Midbrain (tissue), 1 donor: ENCODE measurements at places on chromosomes 3 and 15.
A peak's percentile ranks its signal among the peaks of the same experiment; 100 is the strongest.

- no peak for DNase-seq
These were observed 37.5 kb upstream of the ESYT3 start for GRCh38 chr3:138396752-138397410.

- DNase-seq: no peak
These were observed 71.3 kb downstream of the RASA2 start for GRCh38 chr3:141557961-141558706.

DNA sequence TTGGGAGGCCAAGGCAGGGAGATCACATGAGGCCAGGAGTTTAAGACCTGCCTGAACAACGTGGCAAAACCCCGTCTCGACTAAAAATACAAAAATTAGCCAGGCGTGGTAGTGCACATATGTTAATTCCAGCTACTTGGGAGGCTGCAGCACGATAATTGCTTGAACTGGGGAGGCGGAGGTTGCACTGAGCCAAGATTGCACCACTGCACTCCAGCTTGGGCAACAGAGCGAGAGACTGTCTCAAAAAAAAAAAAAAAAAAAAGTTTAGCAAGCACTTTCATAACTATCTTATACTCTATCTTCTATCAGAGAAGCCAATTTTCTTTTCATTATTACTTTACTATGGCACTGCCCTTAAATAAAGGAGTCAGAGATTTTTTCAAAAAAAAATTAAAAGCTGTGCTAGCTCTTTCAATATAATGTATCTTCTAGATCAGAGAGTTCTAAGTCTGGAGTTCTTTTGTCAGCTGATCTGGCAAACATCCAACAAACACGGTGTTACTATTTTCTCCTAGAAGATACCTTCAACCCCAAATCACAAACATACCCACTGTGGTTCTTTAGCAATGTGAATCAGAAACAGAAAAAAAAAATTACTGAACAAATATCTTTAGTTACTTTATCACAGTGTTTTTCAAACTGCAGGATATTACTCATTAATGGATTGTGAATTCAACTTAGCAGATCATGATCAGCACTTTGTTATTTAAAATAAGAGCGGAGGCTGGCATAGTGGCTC, 3.0 kb downstream of the ZNF770 start:
- no peak for DNase-seq

GRCh38 chr3:108404368-108404767, 106.0 kb downstream of the MYH15 start:
- no peak for DNase-seq

DNA sequence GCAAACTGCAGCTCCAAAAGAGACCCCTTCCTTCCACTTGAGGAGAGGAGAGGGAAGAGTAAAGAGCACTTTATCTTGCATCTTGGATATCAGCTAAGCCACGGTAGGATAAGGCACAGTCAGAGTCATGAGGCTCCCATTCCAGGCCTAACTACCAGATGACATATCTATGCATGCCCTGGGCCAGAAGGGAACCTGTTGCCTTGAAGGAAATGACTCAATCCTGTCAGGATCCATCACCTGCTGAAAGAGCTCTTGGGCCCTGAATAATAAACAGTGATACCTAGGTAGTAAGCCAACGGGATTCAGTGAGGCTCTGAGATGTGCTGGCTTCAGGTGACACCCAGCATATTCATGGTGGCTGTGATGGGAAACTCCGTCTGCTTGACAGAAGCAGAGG, 118.5 kb upstream of the EPHA3 start:
- DNase-seq: no peak

GRCh38 chr3:133927540-133928066, 31.9 kb upstream of the RAB6B start:
- peak; percentile 46 for DNase-seq

DNA sequence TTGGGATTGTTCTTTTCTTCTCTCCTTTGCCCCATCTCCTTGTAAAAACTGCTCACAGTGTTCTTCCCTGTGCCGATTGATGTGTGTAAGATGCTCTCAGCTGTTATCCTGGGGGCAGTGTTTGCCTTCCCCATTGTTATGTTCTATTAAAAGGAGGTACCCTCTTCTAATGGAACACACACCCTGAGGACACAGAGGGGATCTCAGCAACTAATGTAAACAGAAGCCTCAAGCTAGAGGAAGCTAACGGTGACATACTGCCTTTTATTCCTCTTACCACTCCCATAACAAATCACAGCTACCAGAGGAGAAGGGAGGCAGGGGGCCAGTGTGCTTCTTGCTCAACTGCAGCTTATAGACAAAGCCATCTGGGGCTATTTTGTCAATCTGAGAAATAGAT, 2.2 kb downstream of the TAGLN3 start:
- no peak for DNase-seq

- DNase-seq: no peak
These were observed 24.2 kb downstream of the PXYLP1 start for GRCh38 chr3:141255846-141256261.

- no peak for DNase-seq
These were observed 28.7 kb downstream of the FRMD4B start for GRCh38 chr3:69357196-69357595.

- DNase-seq: no peak
These were observed 169.9 kb upstream of the CTNNB1 start for GRCh38 chr3:41029356-41029755.
